ENCODE measurements at places on chromosomes 3 and 15. TPM values are rescaled to one million over a fixed set of nuclear protein-coding genes. Genes with fewer than 3 reads are reported as not detected.

- peak; percentile 92 for DNase-seq
- peak overlapping the region; percentile 92 for H3K27ac ChIP-seq
Observed at GRCh38 chr3:183285828-183286457, 32.9 kb downstream of the B3GNT5 start.

DNA sequence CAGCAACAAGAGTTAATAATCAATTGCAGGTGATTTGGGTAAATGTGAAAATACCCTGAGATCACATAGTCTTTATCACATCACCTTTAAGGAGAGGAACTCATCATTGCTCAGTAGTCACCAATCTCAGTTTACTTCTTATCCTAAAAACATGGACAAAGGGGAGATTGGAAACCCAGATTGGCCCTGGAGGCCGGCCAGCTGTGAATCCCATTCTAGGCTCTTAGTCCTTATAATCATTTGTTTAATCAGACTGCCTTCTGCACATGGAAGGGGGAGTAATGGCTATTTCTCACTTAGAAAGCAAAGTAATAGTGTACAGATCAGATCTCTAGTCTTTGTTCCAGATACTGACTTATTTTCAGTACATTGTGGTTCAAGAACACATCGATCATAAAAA, 37.2 kb upstream of the CPB1 start:
- H3K4me3 ChIP-seq: no peak overlapping the region
- H3K27ac ChIP-seq: no peak overlapping the region
- no peaks in the 10 kb centered on the region for H3K36me3 ChIP-seq

Gene SORD
- polyA plus RNA-seq: 5.7 TPM

Gene TRAIP
- 3.1 TPM for polyA plus RNA-seq

Gene LMLN
- 0.13 TPM for polyA plus RNA-seq

Data from aorta (tissue), 5 donors.